Activated naive CD8-positive, alpha-beta T cell treated with anti-CD3 and anti-CD28 coated beads, Interleukin-2, amount 10 ng/mL, durations not matched to agents 7 days and 5 days (primary cell): ENCODE measurements at places on chromosomes 1 and 21. TPM values are rescaled to one million over a fixed set of nuclear protein-coding genes. Genes with fewer than 3 reads are reported as not detected.

- H3K4me1 ChIP-seq: peaks cover 1% of the 10 kb centered on the region
- peaks cover 41% of the 10 kb centered on the region for H3K36me3 ChIP-seq
- DNase-seq: no peak
- H3K4me3 ChIP-seq: no peak overlapping the region
These were observed 105.5 kb downstream of the MACF1 start for GRCh38 chr1:39310015-39310414.

- no peak overlapping the region for H3K27ac ChIP-seq
- no peaks in the 10 kb centered on the region for H3K27me3 ChIP-seq
These were observed 1.6 kb upstream of the KLHDC9 start for GRCh38 chr1:161096530-161096929.

CPLANE2 gene
- total RNA-seq: 6.8 TPM

DNA sequence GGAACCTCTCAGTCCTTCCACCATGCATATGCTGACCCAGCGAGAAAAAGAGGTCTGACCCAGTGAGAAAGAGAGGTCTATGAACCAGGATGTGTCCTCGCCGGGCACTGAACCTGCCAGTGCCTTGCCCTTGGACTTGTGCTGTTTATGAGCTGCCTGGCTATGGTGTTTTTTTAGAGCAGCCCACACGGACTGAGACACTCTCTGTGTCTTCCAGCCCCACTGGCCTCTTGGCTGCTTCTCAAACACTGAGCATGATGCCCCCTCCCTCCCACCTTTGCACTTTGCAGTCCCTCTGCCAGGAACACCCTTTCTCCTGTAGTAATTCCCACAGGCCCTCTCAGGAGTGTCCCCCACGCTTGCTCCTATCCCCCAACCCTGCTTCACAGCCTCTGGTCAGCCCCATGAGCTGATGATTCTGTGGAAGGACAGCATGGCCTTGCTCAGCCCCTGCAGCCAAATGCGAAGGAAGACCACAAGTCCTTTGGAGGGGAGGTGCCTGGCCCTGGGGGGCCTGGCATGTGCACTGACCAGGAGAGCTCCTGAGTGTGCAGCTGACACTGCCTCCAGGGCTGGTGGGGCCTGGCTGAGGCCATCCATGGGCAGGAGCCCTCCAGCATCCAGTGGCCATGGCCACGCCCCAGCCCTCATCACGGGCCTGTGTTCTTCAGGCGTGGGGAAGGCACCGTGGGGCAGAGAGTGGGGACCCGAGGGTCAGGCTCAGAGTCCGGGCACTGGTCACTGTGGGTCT, 23.8 kb downstream of the WNT3A start:
- no peaks in the 10 kb centered on the region for H3K36me3 ChIP-seq
- no peaks in the 10 kb centered on the region for H3K4me1 ChIP-seq
- peak overlapping the region; percentile 60 for H3K27ac ChIP-seq
- H3K4me3 ChIP-seq: no peak overlapping the region
- peaks cover 33% of the 10 kb centered on the region for H3K27me3 ChIP-seq
- peak; percentile 12 for DNase-seq

DNA sequence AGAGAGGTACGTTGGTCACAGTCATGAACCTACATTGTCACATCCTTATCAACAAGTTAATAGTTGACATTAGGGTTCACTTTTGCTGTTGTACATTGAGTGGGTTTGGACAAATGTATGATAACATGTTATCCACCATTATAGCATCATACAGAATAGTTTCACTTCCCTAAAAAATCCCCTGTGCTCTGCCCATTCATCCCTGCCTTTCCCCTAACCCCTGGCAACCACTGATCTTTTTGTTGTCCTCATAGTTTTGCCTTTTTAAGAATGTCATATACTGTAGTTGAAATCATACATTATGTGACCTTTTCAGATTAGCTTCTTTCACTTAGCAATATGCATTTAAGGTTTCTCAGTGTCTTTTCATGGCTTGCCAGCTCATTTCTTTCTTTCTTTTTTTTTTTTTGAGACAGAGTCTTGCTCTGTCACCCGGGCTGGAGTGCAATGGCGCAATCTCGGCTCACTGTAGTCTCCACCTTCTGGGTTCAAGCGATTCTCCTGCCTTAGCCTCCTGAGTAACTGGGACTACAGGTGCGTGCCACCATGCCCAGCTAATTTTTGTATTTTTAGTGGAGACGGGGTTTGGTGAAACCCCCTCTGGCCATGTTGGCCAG, 50.6 kb downstream of the UCK2 start:
- no peak for DNase-seq
- no peak overlapping the region for H3K4me3 ChIP-seq
- H3K27me3 ChIP-seq: peaks cover 9% of the 10 kb centered on the region
- H3K4me1 ChIP-seq: peaks cover 36% of the 10 kb centered on the region
- H3K36me3 ChIP-seq: peaks cover 29% of the 10 kb centered on the region
- no peak overlapping the region for H3K27ac ChIP-seq

GRCh38 chr1:93331412-93331811, 14.3 kb upstream of the DR1 start:
- peaks cover 2% of the 10 kb centered on the region for H3K4me1 ChIP-seq
- peaks cover 3% of the 10 kb centered on the region for H3K36me3 ChIP-seq
- H3K27ac ChIP-seq: no peak overlapping the region
